ENCODE measurements at places on chromosomes 6 and 20. TPM values are rescaled to one million over a fixed set of nuclear protein-coding genes. Genes with fewer than 3 reads are reported as not detected.

DEFB114 gene
- total RNA-seq, result not detected

GTSF1L gene
- not detected for total RNA-seq

DNA sequence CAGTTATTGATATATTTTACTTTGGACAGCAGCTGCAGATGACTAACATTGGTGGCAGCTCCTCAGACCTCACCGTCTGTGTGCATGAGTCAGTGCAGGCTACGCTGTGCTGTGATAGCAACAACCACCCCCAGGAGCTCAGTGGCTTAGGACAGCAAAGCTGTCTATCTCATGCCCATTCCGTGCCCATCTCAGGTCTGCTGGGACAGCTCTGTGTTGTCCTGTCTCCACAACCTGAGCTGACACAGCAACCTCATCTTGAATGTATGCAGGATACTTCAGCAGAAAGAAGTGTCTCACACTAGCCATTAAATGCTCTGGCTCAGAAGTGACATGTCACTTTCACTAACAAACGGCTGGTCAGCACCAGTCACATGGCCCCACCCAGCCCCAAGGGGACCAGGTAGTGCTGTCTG lies 47.7 kb downstream of the BANF2 start:
- DNase-seq, result peak; percentile 85

DNA sequence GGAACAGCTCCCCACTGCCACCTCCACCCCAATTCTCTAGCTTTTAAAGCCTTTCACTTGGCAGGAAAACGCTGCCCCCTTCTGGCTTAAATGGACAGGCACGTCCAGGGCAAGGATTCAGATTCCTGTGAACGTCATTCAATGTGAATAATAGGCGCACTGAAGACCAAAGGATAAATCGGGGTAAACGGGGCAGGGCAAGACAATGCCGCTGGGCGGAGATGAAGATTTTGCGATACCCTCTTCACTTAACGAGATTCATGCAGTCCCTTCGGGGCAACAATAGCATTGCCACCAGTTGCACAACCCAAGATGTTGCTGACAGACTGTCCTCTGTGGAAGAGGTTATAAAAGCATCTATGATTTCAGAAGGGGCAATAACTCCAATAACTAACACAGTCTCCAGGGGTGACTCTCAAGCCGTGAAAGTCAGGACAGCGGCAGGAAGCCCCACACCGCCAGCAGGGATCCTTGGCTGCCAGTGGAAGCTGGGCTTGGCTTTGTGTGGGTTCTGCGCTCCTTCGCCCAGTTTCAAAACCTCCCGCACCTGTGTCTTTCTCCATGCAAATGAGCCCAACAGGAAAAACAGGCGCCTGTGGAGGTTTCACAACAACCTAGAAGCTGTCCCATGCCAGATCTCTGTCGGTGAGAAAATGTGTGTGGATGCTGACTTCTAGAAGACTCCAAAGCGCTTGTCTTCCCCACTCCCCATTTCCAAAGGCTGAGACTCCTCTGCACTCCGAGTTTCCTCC lies 291.8 kb downstream of the BMP7 start:
- DNase-seq, result no peak

GRCh38 chr20:62536871-62537401 lies 61.1 kb upstream of the GATA5 start:
- DNase-seq, result peak; percentile 56

DNA sequence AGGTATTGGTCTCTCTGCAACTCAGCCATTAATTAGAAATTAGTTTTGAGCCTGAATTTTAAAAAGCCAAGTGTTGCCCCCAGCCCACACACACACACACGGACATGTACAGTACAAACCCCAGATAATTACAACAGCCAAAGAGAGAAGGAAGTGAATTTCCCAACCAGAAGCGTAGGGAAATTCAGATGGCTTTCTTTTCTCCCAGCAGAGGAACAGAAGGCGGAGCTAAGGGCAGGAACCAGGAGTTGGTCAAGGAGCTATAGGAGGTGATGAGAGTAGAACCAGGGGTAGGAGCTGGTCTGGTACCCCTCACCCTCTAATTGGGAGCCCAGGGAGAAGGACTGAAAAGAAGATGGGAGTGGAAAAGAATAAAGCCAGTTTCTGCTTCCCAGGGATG lies 3.9 kb upstream of the ZBTB9 start:
- DNase-seq, result no peak

VIP gene
- 1.4 TPM for total RNA-seq

- DNase-seq, result no peak
These were observed 940.5 kb upstream of the MANEA start for GRCh38 chr6:94636780-94637385.

DNA sequence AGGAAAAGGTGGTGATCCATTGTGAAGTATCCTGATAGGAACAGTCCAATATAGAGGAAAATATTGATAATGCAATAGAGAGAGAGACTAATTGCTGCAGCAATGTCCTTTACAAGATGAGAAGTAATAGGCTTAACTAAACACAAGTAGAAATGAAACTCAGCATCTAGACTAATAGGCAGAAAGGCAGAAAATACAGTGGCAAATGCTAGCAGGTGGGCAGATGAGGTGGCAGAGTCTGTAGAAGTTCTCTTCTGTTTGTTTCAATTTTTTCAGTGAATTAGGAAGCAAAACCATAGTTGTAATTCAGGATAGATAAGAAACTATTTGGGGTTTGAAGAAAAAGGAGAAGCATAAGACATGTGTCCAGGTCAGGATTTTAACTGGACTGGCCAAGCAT lies 236.7 kb upstream of the HS3ST5 start:
- DNase-seq, result no peak

GRCh38 chr6:22825210-22825609 lies 255.8 kb downstream of the HDGFL1 start:
- no peak for DNase-seq

- DNase-seq, result peak; percentile 65
These were observed 15.8 kb downstream of the MPC1 start for GRCh38 chr6:166366921-166367320.

DNA sequence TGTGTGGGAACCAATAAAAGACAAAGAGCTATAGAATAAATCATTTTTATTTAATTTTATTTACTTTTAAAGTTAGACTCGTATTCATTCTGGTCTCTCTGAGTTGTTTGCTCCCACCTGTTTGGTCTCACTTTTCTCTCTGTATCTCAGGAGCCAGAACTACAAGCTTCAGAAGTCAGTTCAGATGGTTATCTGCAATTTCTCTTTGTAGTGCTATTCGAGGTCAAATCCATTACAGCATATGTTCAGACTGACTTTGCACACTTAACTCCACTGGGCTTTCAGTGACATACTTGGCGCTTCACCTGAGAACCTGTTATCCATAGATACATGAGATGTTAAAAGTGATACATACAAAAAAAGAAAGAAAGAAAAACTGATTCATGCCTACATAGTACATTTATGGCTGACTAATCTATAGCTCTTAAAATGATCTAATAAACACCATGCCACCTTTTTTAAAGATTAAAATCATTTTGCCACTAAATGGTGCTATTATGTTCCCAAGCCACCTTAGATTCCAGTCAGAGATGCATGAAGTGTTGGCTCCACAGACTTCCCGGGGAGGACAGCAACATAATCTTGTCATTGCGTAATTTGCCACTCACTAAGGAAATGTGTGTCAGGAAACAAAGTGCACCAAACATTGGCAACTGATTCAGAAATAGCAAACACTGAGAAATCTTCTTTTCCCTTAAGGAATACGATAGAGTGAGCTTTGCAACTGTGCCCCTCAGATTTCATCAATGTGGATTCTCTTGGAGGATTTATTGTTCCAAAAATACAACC lies 396.7 kb downstream of the HACE1 start:
- no peak for DNase-seq

DNA sequence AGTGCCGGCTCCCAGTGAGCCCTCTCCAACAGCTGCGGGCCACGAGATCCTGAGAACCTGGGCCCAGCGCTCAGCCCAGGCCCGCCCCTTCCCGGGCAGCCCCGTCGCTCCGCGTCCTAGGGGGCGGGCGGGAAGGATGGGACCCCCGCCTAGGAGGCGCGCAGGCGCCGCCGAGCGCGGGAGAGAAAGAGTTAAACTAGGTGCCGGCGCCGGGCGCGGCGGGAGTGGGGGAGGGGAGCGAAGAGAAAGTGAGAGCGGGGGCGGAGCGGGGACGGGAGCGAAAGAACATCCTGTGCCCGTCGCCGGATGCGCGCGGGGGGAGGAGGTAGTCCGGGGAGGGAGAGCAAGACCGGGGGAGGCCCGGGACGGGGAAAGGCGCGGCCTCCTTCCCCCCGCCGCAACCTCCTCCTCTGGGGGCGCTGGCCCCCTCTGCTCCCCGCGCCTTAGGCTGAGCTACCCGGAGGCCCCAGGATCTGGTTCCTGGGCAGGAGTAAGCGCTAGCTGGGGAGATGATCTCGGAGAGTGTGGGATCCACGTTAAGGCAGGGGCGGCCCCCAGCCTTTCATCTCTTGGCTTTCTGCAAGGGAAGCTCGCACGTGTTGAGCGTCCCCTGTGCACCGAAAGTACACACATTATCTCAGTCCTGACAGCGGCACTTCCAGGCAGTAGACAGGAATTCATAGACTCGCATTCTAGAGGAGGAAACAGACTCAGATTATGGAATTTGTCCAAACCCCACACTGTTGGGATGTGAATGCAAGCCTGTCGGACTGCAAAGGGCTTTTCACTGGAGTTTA lies 4.9 kb upstream of the ARMC12 start:
- DNase-seq, result peak; percentile 97
